ENCODE measurements at places on chromosomes 3 and 15. TPM values are rescaled to one million over a fixed set of nuclear protein-coding genes. Genes with fewer than 3 reads are reported as not detected.

The TMC3 gene
- polyA plus RNA-seq = not detected

DNA sequence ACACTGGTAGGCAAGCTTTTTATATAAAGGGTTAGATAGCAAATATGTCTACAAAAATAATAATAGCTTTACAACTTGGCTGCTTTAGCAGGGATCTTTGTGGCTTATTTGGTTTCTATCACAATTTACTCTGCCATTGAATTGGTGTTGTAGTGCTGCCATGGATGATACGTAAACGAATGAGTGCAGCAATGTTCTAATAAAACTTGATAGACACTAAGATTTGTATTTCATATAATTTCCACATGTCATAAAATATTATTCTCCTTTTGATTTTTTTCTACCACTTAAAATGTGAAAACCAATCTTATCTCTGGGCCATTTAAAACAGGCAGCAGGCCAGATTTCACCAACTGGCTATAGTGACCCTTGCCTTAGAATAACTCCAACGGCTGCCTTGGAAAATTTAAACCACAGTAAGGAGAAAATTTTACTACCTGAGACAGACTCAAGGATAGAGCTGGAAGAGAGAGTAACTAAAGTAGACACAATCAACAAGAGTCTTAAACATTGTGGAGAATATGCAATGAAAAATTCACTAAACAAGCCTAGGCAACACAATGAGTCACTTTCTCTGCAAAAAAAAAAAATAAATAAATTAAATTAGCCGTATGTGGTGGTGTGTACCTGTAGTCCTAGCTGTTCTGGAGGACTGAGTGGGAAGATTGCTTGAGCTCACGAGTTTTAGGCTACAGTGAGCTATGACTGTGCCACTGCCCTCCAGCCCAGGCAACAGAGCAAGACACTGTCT is 8.1 kb downstream of the NPHP3 start:
- H3K27me3 ChIP-seq = no peaks in the 10 kb centered on the region
- no peak overlapping the region for H3K4me3 ChIP-seq
- DNase-seq = no peak
- H3K4me1 ChIP-seq = peaks cover under 1% of the 10 kb centered on the region

DNA sequence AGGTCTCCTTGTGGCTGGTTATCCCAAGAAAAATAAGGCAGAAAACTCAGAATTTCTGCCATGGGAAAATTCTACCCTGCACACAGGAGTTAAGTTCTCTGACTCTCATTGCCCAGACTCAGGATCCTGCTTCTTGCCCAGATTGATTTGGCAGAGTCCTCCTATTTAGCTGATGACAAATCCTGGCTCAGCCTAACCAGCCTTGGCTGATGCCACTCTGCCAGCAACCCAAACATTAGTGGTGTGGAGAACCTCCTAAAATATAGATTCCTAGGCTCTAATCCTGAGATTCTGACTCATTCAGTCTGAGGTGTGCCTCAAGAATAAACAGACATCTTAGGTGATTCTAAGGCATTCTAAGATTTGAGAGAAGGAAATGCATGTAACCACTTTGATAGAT is 60.5 kb upstream of the ACTC1 start:
- DNase-seq = no peak
- peaks cover 15% of the 10 kb centered on the region for H3K4me1 ChIP-seq
- H3K36me3 ChIP-seq = peaks cover 37% of the 10 kb centered on the region

DNA sequence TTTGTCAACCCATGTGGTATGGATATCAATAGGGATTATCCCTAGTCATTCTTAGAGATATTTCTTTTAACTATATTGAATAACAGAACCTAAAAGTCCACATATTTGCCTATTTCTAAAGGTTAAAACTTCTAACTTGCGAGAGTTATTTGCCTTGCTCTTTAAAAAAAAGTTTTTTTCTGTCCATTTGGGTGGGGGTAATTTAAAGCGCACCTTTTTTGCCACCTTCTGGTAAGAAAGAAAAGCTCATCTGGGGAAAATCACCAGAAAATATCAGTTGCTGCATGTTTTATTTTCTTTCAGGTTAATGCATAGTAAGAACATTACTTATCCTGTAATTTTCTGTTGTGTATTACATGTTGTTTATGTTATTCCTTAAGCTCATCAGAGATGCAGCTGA is 242.0 kb upstream of the GOLGA6L4 start:
- no peaks in the 10 kb centered on the region for H3K36me3 ChIP-seq
- no peak for DNase-seq
- no peak overlapping the region for H3K4me3 ChIP-seq
- no peaks in the 10 kb centered on the region for H3K4me1 ChIP-seq

DNA sequence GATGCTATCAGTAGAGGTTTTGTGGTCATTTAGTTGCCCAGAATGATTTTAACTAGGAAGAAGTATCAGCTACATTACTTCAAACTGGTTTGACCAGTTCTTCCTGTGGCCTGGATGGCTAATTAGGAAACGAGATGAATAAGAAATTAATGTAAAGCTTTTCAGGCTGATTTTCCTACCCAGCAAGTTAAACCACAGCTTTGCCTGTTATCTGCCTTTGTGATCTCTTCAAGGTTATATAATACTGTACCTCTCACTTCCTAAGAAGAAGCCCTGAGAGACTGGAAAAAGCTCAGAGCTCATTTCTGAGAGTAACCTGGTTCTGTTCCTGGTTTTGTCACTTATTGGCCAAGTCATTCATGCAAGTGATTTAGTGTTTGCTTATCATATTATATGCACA is 782.2 kb upstream of the GOLIM4 start:
- H3K36me3 ChIP-seq = no peaks in the 10 kb centered on the region
- no peaks in the 10 kb centered on the region for H3K4me1 ChIP-seq
- H3K27me3 ChIP-seq = no peaks in the 10 kb centered on the region
- H3K27ac ChIP-seq = no peak overlapping the region

GRCh38 chr3:192417559-192418055 is 309.7 kb downstream of the FGF12 start:
- no peak for DNase-seq
- H3K27ac ChIP-seq = no peak overlapping the region

- no peaks in the 10 kb centered on the region for H3K4me1 ChIP-seq
- H3K27me3 ChIP-seq = peaks cover 66% of the 10 kb centered on the region
- H3K36me3 ChIP-seq = peaks cover 7% of the 10 kb centered on the region
- DNase-seq = no peak
Observed at GRCh38 chr15:31528846-31529245, 202.2 kb downstream of the KLF13 start.

GRCh38 chr3:71103430-71103921 is 480.1 kb downstream of the FOXP1 start:
- peaks cover 43% of the 10 kb centered on the region for H3K4me1 ChIP-seq
- peaks cover 14% of the 10 kb centered on the region for H3K36me3 ChIP-seq
- H3K4me3 ChIP-seq = no peak overlapping the region
- no peak for DNase-seq
- no peaks in the 10 kb centered on the region for H3K27me3 ChIP-seq
